Lung microvascular endothelial cell (primary cell): ENCODE measurements at places on chromosomes 7 and 10. TPM values are rescaled to one million over a fixed set of nuclear protein-coding genes. Genes with fewer than 3 reads are reported as not detected.

GRCh38 chr7:12475362-12476063, 71.8 kb upstream of the VWDE start:
- peak; percentile 14 for DNase-seq

- DNase-seq: no peak
These were observed 261.0 kb downstream of the GRID1 start for GRCh38 chr10:86105640-86106039.

GRCh38 chr10:84341538-84341856, 13.1 kb downstream of the CCSER2 start:
- no peak for DNase-seq

Gene CNTNAP2
- total RNA-seq: under 0.01 TPM in 1 of 2 replicates, not detected in the other

DNA sequence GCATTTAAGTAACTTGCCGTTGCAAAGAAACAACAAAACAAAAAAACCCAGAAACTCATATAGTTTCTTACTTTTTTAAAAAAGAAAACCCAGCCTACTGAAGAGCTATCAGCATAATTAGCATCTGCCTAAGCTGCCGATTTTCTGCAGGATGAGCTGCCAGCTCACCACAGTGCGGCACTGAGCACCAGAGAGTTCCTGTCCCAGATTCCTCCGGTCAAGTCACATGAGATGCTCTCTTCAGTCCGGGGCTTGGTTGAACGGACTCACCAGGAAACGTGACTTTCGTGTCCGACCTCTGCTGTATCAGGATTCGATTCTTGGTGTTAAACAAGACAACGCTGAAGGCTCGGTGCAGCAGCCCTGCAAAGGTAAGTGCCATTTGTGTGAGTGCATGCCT, 3.2 kb downstream of the IDI2 start:
- no peak for DNase-seq

GRCh38 chr10:132063432-132063831, 2.3 kb upstream of the JAKMIP3 start:
- DNase-seq: no peak

Gene RPEL1
- total RNA-seq: under 0.01 and 0.20 TPM in 2 replicates

GRCh38 chr10:80161321-80162083, 29.0 kb downstream of the PLAC9 start:
- no peak for DNase-seq

GRCh38 chr7:33757563-33758165, 147.7 kb upstream of the BMPER start:
- peak; percentile 40 for DNase-seq

Gene PCGF5
- total RNA-seq: 28.5 and 30.2 TPM in 2 replicates

Gene BRAT1
- total RNA-seq: 13.9 and 21.8 TPM in 2 replicates

Gene AKR1C2
- total RNA-seq: 11.1 and 15.3 TPM in 2 replicates

DNA sequence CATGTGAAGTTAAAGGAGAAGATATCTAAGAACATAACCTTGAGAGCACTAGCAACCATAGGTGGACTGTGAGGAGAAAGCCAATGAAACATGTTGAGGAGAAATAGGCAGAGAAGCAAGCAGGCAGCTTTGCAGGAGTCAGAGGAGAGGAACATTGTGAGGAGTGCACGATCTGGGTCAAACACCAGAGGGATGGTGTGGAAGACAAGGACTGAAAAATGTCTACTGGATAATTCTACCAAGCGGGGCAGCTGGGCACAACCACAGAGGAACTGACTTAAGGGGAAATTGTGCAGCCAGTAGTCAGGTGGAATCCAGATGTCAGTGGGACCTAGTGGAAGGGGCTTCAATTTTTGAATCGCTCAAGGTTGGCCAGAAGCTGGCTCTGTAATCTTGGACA, 111.9 kb upstream of the LANCL2 start:
- no peak for DNase-seq

- DNase-seq: no peak
These were observed 46.6 kb upstream of the GRID1 start for GRCh38 chr10:86413046-86413728.

GRCh38 chr10:53836638-53837037, 964.4 kb downstream of the PCDH15 start:
- no peak for DNase-seq

DNA sequence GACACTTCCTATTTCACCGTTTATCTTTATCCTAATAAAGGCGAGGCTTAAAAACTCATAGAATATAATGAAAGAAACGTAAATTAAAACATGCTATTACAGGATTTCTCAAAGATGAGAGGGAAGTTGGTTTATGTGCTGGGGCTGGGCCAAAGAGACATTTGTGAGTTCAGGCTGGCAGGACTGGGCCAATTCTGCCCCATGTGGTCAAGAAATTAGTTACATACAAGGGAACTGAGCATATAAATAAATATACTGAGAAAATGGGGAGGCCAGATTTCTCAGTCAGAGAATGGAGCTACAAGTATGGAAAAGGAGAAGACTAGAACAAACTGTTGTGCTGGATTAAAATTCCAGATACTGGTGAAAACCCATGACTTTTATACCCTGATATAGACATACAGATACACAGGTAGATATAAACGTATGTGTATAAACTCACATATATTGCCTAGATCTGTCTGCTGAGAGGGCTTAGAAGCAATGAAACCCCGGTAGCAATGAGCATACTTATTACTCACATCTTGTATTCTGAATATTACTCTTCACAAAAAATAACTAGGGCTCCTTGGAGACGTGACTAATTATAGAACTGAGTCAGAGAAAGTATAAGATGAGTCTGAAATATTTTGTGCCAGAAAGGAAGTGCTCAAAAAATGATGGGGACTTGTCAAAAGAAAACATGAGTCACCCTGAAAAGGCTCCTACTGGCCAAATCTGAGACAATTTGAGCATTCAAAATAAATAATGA, 155.7 kb upstream of the FGFR2 start:
- DNase-seq: peak; percentile 93

DNA sequence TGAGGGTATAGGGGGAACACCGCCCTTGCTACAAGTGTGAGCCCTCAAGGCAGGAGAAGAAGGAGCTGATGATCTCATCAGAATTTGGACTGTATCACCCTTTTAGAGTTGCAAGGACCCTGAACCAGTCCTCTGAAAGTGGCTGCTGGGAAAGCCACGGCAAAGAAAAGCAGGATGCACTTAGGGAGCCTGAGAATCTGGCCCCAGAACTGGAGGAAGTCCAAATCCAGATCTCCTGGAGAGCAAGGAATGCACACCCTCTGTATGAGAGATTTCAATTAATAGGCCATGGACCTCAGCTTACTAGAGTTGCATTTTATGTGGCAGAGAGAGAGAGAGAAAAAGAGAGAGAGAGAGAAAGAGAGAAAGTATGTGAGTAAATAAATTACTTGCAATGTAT, 662.9 kb downstream of the CCSER2 start:
- no peak for DNase-seq

- DNase-seq: no peak
These were observed 56.7 kb upstream of the TFEC start for GRCh38 chr7:116087291-116087690.

- DNase-seq: peak; percentile 36
These were observed 870 bp downstream of the ANK3 start for GRCh38 chr10:60388709-60389301.

DNA sequence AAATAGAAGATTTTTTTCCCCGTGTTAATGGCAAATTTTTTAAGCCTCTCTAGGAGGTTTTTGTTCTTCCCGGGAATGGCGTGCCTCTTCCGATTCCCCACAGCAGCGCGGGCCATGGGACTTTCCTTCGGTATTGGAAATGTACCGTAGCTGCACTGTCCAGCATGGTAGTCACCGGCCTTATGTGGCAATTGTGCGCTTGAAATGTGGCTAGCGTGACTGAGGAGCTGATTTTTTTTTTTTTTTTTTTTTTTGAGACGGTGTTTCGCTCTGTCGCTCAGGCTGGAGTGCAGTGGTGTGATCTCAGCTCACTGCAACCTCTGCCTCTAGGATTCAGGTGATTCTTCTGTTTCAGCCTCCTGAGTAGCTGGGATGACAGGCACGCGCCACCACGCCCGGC, 938 bp upstream of the TCTN3 start:
- no peak for DNase-seq

DNA sequence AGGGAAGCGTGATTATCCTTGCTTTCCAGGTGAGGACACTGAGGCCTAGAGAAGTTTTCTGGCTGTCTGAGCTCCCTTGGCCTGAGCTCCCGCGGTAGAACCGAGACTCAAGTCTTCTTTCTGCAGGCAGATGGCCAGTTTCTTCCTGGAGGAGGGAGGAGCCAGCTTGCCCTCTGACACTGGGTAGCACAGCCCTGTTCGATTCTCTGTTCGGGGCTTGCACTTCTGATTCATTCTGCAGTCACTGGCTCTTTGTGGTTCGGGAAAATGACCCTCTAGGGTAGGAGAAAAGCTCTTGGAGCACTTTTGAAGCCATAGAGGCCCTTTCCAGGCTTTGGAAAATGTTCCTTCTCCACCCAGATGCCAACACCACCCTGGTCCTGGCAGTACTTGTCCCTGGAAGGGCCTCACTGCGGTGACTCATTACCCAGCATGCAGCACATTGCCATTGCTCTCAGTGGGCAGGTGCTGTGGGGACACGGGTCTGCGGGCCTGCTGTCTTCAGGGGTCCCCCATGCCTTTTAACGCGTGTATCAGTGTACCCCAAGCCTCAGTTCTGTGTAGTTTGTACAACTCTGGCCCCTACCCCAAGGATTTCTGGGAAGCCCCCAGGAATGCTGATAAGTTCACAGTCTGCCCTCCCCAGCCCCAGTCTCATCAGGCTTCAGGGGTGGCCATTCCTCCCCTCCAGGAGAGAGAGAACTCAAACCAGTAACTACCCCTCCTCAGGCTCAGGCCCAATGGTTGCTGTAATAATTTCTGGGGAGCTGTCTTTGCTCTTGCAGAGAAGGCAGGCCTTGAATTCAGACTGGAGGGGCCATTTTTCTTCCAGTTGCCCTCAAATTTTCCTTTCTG, 11.9 kb downstream of the CHST3 start:
- peak; percentile 43 for DNase-seq

DNA sequence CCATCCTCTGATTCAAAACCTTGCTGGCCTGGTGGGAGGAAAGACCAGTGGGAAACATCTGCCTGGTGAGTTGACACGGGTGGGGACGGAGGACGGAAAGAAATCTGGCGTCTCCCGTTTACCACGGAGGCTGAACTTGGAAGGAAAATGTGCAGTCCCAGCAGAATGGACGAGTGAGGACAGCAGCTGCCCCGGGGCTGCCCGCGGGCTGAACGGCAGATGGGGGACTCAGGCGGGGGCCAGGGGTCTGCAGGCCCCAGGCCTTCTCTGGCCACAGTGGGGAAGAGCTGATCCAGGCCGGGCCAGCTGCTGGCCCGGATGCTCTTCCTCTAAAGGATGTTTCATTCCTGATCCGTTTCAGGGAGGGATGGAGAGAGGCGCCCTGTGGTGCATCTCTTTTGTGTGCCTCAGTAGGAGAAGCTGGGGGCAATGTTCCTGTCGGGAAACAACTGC, 147.5 kb upstream of the CHST15 start:
- no peak for DNase-seq

DNA sequence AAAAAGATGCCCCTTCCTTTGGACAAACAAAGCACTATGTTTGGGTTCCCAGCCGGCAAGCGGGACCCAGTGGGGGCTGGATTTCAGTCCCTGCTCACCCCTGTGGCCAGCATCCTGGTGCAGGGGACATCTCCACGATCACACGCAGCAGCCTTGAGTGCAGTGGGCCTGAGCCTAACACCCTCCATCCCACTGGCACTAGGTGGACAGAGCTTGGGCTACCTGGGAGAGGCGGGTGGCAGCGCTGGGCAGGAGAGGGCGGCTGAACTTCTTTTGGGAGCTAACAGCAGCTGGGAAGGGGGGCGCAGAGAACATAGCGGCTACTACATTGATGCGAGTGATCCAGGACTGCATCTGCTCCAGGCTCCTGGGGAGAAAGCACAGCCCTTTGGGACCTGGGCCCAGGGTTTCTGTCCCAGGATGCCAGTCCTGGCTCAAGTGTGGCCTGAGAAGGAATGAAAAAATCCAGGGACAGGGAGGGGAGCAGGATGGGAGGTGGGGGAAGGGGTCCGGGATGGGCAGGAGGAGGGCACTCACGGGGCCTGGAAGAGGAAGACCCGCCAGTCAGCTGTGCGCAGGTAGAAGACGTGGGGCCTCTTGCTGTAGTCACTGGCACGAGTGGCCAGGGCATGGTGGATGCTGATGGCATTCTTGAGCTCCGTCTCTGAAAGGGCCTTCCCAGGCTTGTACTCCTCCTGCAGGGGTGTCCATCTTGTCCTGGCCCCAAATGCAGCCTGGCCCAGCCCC, 9.0 kb downstream of the NFKB2 start:
- DNase-seq: no peak

Gene CNNM1
- total RNA-seq: not detected in 2 replicates

DNA sequence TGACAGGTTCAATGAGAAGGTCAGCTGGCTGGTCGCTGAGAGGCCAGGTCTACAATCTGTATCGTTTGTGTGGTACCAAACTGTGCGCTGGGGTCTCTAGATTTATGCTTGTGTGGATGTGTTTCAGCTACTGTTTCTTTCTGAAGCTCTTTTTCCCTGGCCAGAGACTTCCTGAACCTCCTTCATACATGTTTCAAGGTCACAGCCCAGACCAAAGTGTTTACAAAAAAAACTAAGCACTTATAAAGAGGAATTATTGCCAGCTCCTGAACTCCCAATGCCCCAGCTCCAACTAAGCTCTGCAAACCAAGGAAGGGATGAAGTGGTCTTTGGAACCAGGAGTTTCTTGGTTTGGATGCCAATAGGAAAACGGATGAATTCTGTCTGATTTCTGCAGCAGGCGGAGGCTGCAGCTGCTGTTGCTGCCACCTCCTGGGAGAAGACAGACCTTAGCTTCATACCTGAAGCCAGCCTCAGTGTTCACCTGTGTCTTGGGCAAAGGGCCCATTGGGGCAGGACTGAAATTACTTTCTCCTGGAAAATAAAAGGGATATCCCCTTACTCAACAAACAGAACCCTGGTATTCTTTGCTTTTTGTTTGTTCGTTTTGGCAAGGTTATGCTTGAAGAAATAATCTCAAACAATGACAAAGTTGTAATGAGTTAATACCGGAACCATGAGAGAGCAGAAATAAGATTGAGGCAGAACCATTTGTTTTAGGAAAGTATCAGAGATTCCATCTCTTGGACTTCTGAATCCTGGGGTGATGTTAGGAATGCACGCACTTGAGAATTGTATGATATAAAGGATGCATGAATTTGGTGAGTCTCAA, 24.6 kb upstream of the MKLN1 start:
- peak; percentile 59 for DNase-seq

DNA sequence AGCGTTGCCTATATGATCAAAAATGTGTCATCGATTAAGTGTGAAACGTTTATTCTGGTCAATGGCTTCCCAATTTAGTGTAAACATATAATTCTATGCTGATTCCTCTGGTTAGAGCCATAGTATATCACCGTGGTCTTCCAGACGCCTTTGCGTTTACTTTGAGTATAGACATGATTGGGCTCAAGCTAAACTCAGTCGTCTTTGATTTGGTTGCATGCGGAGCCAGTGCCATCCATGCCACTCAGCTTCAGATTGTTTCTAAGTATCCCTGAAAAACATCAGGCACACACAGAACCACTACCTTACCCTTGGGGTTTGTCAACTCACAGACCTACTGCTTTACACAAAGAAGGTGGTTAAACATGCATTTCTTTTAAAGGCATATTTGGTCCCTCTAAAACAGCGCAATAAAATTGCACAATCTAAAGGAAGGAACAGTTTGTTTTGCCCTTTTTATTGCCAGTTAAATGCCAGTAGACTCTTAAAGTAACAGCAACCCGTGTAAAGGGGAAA, 273.6 kb upstream of the KLF6 start:
- no peak for DNase-seq

Gene FERD3L
- not detected in 2 replicates for total RNA-seq
